ENCODE measurements at places on chromosomes 2 and 18. TPM values are rescaled to one million over a fixed set of nuclear protein-coding genes. Genes with fewer than 3 reads are reported as not detected.

The ERFE gene
- total RNA-seq: 0.42 TPM

The NAT8 gene
- not detected for total RNA-seq

The KLHL41 gene
- total RNA-seq: not detected

GRCh38 chr2:181947273-181947672 lies 38.4 kb upstream of the PPP1R1C start:
- DNase-seq: no peak

GRCh38 chr2:37149626-37150322 lies 7.0 kb downstream of the EIF2AK2 start:
- DNase-seq: no peak

- DNase-seq: no peak
These were observed 103.4 kb upstream of the CAVIN2 start for GRCh38 chr2:191950132-191950874.

DNA sequence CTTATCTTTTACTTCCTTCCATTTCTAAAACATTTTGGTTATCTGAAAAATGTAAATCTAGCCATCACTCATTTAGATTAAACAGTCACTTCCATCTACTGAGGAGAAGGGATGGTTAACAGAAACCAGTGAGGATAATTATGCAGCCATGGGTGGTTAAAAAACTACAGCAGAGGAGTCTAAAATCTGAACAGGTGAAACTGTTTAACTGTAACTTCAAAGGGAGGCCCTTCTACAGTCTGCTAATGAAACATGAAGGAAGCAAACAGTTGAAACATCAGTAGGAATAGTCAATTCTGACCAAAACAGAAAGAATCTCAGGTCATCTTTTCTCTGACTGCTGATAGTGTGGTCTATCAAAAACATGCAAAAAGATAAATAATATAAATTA lies 71.0 kb downstream of the DTNB start:
- no peak for DNase-seq

DNA sequence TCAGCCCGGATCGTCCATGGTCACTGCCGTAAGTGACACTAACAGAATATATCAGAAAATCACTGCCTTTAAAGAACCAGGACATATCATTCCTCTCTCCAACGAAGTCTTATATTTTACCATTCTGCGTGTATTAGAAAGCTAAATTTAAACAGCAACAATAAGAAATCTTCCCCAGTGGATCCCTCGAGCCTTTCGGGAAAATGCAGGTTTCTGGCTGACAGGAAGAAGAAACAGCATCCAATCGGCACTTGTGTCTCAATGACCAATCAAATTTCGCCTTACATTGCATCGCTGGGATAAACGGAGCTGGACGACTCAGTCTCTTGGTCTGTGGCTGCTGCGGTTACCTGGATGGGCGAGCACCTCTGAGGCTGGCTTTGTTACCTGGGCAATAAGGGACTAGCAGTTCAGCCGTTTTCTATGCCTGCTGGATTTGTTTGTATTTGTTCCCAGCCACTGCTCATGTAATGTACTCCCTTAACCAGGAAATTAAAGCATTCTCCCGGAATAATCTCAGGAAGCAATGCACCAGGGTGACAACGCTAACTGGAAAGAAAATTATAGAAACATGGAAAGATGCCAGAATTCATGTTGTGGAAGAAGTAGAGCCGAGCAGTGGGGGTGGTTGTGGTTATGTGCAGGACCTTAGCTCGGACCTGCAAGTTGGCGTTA lies at the start of gene DUSP19:
TSS of gene DUSP19 (plus strand) at position 284 of the 675 bp plus-strand sequence. CDS start at position 471, 187 bp downstream.
- peak; percentile 70 for DNase-seq

DNA sequence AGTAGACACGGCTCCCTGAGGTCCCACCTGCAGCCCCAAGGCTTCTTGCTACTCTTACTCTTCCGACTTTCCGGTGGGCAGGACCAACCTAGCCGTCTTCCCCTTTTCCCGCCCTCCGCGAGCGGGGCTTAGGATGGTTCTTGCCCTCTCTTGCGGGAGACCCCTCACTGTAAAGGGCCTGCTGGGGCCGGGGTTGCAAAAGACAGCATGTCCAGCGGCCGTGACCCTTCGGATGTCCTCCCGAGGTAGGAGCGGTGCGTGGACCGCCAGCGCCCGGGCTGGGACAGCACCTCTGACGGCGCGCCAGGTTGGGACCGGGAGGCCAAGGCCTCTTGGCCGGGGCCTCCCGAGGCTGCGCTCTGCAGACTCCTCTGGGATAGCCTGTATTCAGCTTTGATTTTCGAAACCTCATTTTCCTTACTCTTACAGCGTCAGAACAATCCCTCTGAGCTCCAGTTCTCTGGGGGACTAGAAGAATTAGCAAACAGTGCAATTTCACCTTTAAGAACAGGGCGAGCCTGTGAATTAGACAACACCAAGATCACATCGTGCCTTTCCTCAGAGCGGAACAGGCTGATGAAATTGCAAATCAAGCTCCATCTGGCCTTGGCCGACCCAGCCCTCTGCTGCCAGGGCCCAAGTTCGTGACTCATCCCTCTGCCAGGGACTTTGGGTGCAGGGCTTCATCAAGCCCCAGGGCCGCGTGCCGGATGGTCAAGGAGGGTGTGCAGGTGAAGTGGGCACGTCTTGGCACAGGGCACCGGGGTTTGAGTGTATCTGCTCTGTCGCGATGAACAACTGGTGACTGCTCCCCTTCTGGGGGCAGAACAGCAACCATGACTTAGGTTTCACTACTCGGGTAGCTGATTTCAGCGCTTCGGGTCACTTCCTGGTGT lies 777 bp downstream of the MOCOS start:
- peak; percentile 39 for DNase-seq

DNA sequence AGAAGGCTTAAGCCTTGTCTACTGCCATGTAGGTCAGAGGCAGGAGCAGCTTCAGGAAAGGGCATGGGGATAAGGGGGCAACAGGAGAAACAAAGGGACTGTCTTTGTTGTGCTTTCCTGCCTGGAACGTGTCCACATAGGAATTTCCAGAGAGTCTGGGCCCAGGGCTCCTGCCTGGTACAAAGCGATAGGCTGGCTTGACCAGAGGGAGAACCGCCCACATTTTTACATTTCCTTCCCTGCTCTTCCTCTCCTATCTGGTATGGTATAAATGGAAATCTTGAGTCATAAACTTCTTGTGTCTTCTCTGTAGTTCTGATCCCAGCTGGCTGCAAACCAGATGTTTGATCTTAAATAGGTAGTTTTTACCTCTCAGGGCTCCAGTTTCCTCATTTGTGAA lies 414.8 kb downstream of the HRH4 start:
- no peak for DNase-seq

All from activated naive CD8-positive, alpha-beta T cell treated with anti-CD3 and anti-CD28 coated beads, Interleukin-2, amount 10 ng/mL, durations not matched to agents 7 days and 5 days (primary cell).